ENCODE measurements at places on chromosomes 2 and 18. TPM values are rescaled to one million over a fixed set of nuclear protein-coding genes. Genes with fewer than 3 reads are reported as not detected.

GRP gene
- not detected for total RNA-seq

DNA sequence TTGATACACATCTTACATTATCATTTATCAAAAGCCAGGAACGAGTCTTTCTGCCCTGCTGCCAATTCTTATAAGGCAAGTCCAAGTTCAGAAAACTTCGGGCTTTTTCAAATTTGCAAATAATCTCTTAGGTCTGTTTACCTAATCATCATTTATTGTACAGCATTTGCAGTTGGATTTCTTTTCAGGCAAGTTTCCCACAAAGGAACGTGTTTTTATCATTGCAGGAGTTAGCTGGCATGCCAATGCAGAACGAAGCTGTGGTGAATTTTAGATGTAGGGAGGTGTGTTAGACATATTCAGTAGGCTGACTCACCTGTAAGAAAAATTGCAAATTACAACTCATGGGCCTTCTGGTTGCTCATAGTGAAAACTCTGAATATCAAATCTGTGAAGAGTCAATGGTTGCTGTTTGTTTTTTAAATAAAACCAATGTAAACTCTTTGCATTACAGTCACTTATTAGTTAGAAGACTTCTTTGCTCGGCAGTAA, 209.6 kb downstream of the SRBD1 start:
- H3K4me1 ChIP-seq = no peaks in the 10 kb centered on the region
- no peak for DNase-seq
- no peaks in the 10 kb centered on the region for H3K36me3 ChIP-seq

DNA sequence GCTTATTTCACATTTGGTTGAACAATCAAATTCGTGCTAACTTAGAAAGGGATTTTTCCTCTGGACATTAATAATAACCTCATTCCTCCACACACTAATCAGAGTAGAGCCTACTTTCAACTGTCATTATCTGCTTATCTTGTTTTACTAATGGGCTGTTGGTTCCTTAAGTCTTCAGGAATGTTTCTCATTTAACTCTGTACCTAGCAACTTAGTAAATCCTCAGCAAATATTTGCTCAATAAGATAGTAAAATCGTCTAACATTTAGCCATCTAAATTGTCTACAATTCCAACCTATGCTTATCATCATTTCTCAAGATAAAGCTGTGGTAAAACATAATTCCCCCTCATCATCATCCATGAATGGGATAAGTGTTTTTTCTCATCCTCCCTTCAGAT, 98.1 kb downstream of the CDH2 start:
- no peaks in the 10 kb centered on the region for H3K27me3 ChIP-seq
- no peak overlapping the region for H3K4me3 ChIP-seq
- no peak overlapping the region for H3K27ac ChIP-seq

DSC1 gene
- not detected for total RNA-seq

GRCh38 chr2:31555967-31556706, 24.6 kb downstream of the SRD5A2 start:
- no peaks in the 10 kb centered on the region for H3K27me3 ChIP-seq
- DNase-seq = no peak
- no peaks in the 10 kb centered on the region for H3K4me1 ChIP-seq
- H3K36me3 ChIP-seq = no peaks in the 10 kb centered on the region
- no peak overlapping the region for H3K27ac ChIP-seq
- H3K4me3 ChIP-seq = no peak overlapping the region

LTBP1 gene
- total RNA-seq = 72.5 TPM

GRCh38 chr2:112829101-112829960, 7.2 kb downstream of the IL1B start:
- H3K27ac ChIP-seq = no peak overlapping the region
- no peaks in the 10 kb centered on the region for H3K27me3 ChIP-seq
- no peaks in the 10 kb centered on the region for H3K36me3 ChIP-seq

DNA sequence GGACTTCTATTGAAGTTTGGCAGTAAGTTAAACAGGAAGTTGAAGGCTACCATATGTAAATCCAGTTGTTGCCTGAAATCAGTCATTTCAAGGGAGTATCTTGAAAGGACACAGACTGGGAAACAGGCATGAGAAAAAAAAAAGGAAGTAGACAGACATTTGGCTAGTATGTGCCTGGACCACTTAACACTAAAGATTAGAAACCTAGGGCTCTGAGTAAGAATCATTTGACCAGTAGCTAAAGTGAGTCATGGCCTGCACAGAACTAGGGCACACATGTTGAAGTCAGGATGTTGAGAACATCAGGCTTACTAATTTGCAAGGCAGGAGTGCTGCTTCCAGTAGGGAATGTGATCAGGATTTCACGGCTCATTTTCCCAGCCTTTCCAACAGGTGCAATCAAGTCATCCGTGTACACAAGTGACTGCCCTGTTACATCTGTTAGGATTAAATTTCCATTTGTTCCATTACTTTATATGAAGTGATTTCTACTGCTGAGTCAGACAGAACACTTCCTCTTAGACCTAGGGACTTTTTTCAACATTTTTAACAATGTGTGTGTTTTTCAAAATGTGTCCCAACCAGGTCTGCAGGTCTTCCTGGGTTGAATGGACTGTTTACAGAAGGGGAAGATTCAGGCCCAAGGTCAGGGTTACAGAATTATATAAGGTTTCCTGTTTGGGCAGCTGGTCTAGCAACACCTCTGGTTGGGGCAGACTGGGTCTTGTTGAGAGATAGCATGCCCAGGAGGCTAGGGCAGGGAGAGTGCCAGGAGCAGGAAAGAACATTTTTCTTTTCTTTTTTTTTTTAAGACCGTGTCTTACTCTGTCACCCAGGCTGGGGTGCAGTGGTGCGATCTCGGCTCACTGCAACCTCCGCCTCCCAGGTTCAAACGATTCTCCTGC, 145.6 kb downstream of the TGIF1 start:
- H3K4me1 ChIP-seq = peaks cover 23% of the 10 kb centered on the region
- peak; percentile 44 for DNase-seq
- no peaks in the 10 kb centered on the region for H3K27me3 ChIP-seq
- peak overlapping the region; percentile 98 for H3K27ac ChIP-seq

DNA sequence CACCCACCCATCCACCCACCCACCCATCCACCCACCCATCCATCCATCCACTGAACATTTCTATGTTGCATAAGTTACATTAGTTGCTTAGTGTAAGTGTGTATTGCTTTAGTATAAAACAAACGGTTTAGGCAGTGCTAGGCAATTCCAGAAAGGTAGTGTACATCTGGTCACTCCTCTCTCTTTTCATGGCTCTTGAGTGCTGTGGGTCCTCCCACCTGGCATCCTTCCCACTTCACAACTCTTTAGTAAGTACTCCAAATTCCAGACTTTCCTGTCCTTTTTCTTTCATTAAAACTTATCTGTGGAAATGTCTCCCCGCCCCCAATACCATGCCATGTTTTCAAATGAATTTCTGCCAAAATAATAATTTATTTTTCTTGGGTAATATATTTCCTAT, 122.5 kb downstream of the PLEKHM3 start:
- no peak overlapping the region for H3K27ac ChIP-seq
- H3K4me1 ChIP-seq = no peaks in the 10 kb centered on the region
- no peaks in the 10 kb centered on the region for H3K27me3 ChIP-seq
- H3K36me3 ChIP-seq = no peaks in the 10 kb centered on the region
- no peak overlapping the region for H3K4me3 ChIP-seq

GRCh38 chr2:240213476-240214421, 73.3 kb upstream of the OTOS start:
- no peaks in the 10 kb centered on the region for H3K27me3 ChIP-seq
- H3K4me1 ChIP-seq = no peaks in the 10 kb centered on the region
- no peak overlapping the region for H3K4me3 ChIP-seq
- no peak overlapping the region for H3K27ac ChIP-seq

DNA sequence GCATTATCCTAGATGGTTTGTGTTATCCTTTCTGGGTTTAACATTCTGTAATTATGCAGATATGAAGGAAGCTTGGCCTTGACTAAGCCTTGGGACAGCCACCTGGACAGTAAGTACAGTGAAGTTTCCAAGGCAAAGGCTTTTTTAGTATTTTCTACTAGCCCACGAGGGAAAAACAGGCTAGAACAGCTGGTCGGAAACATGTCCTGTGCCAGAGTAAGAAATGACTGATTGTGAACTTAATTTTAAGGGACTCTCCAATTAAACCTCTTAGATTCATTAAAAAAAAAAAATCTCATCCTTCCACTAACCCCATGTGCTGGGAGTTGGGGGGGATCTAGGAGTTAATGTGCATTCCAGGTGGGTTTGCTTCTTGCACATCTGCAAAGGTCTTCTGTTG, 720.8 kb downstream of the SLC4A3 start:
- H3K27ac ChIP-seq = no peak overlapping the region
- no peaks in the 10 kb centered on the region for H3K4me1 ChIP-seq
- H3K4me3 ChIP-seq = no peak overlapping the region
- no peaks in the 10 kb centered on the region for H3K36me3 ChIP-seq
- H3K27me3 ChIP-seq = no peaks in the 10 kb centered on the region
- DNase-seq = no peak

DNA sequence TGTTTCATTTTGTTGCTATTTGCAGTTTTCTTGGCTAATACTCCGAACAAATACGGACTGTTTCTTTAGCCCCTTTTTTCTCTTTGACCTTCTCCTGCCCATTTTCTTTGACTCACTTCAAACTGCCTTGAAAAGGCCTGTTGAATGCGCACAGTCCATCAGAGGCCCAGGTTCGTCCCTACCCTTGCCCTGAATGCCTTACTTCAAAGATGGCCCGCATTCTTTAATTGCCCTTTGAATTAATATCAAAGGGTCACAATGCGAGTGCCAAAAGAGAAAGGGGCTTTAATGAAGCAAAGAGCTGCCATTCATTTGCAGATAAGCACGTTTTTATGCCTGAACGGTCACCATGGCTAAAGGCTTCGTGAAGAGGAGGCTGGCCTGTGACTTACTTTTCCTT, 29.7 kb downstream of the PAX3 start:
- no peak for DNase-seq
- H3K27ac ChIP-seq = no peak overlapping the region
- H3K27me3 ChIP-seq = no peaks in the 10 kb centered on the region
- no peak overlapping the region for H3K4me3 ChIP-seq
- H3K4me1 ChIP-seq = no peaks in the 10 kb centered on the region

EML6 gene
- total RNA-seq = 1.6 TPM

DNA sequence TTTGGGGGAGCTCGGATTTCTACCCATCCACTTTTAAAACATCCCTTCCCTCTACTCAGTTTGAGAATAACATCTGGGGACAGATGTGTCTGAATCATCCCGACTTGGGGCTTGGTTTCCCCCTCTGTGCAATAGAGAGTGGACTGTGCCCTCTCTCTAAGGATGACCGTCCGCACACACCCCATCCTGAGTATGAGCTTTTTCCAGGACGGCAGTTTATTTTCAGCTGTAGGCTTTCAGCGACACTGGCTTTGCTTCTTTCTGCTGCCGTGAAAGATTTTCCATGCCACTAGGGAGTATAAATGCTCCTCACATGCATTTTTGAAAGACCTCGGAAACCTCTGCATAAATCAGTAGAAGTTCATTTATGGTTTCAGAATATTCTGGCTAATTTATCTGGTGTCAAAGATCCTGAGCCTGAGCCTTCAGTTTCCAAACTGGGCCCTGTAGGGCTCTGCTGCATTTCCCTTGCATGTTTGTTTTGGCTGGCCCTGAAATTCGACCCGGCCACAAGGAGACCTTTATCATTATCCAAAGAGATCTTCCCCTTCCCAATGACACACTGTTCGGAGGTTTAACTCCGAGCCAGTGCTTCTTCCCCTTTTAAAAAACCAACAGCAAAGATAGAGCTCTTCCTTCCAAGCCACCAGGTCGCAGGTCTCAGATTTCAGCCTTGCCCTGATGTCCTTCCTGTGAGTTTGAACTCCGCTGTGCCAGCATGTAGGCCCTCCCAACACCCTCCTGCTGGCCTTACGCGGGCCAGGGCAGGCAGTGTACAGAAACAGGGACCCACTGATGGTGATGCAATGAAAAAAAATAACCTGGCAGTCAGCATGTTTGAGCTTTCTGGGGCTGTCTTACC, 53.3 kb downstream of the FECH start:
- no peak for DNase-seq
- no peak overlapping the region for H3K4me3 ChIP-seq
- no peaks in the 10 kb centered on the region for H3K36me3 ChIP-seq

IAH1 gene
- 59.1 TPM for total RNA-seq

DNA sequence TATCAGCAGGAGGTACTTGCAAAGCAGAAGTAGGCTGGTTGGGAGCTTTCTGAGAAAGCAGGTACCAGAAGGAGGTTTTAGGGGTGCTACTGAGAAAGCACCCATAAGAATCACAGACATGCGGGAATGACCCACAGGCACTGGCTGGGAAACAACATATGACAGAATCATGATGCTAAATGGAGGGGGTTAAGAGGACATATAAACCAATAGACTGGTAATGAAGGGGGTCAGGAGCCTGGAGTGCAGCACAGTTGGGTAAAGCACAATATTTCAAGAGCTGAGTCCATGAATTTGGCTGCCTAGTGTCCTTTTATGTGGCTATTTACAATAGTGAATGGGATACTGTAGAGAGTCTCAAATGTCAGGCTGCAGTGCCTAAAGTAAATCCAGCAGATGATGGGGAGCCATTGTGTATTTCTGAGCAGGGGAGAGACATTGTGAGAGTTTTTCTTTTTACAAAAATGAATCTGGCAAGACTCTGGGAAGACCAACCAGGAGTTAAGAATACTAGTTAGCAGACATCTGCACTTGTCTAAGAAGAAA, 27.6 kb upstream of the GMCL1 start:
- H3K27ac ChIP-seq = no peak overlapping the region
- no peak for DNase-seq
- H3K27me3 ChIP-seq = no peaks in the 10 kb centered on the region
- H3K36me3 ChIP-seq = no peaks in the 10 kb centered on the region
- no peak overlapping the region for H3K4me3 ChIP-seq

BUB1 gene
- total RNA-seq = 29.0 TPM

MLPH gene
- 14.6 TPM for total RNA-seq

DNA sequence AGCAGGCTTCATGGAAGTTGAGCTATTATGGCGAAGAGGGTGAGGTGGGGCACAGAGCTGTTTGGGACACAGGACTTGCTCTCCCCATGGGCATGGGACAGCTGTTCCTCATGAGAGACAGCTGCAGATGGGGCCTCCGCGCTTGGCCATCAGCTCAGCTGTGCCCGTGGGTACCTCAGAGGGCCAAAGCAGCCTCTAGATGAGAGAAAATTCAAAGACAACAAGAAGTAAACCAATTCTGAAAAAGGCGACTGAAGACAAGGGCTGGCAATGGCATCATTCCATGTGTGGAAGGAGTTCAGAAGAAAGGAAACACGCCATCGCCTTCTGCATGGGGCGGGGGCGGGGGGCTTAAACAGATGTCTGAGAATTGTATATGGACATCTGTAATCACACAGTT, 136.2 kb downstream of the BCL2 start:
- DNase-seq = no peak
- no peaks in the 10 kb centered on the region for H3K36me3 ChIP-seq
- H3K4me1 ChIP-seq = peaks cover 22% of the 10 kb centered on the region
- H3K27me3 ChIP-seq = no peaks in the 10 kb centered on the region
- H3K27ac ChIP-seq = peak overlapping the region; percentile 59
- no peak overlapping the region for H3K4me3 ChIP-seq

- H3K27me3 ChIP-seq = no peaks in the 10 kb centered on the region
- H3K4me1 ChIP-seq = peaks cover 10% of the 10 kb centered on the region
- peak overlapping the region; percentile 74 for H3K27ac ChIP-seq
- H3K4me3 ChIP-seq = no peak overlapping the region
These were observed 55.3 kb upstream of the RMDN2 start for GRCh38 chr2:37869771-37870170.

CYP26B1 gene
- total RNA-seq = 0.59 TPM

- H3K4me3 ChIP-seq = no peak overlapping the region
- H3K4me1 ChIP-seq = no peaks in the 10 kb centered on the region
- no peak overlapping the region for H3K27ac ChIP-seq
- H3K27me3 ChIP-seq = no peaks in the 10 kb centered on the region
These were observed 126.3 kb downstream of the C2orf74 start for GRCh38 chr2:61288070-61288841.

C2orf72 gene
- total RNA-seq = 0.55 TPM

NXPH2 gene
- 1.2 TPM for total RNA-seq

GRCh38 chr18:49319590-49319989, 140.9 kb downstream of the DYM start:
- peaks cover 10% of the 10 kb centered on the region for H3K4me1 ChIP-seq
- H3K27me3 ChIP-seq = no peaks in the 10 kb centered on the region
- no peaks in the 10 kb centered on the region for H3K36me3 ChIP-seq
- DNase-seq = no peak
- no peak overlapping the region for H3K4me3 ChIP-seq
